ENCODE measurements at places on chromosomes 4 and X.

- no peak for DNase-seq
These were observed 206.8 kb downstream of the TENM3 start for GRCh38 chr4:182449930-182450439.

- no peak for DNase-seq
These were observed 136.0 kb downstream of the STOX2 start for GRCh38 chr4:184041156-184041555.

DNA sequence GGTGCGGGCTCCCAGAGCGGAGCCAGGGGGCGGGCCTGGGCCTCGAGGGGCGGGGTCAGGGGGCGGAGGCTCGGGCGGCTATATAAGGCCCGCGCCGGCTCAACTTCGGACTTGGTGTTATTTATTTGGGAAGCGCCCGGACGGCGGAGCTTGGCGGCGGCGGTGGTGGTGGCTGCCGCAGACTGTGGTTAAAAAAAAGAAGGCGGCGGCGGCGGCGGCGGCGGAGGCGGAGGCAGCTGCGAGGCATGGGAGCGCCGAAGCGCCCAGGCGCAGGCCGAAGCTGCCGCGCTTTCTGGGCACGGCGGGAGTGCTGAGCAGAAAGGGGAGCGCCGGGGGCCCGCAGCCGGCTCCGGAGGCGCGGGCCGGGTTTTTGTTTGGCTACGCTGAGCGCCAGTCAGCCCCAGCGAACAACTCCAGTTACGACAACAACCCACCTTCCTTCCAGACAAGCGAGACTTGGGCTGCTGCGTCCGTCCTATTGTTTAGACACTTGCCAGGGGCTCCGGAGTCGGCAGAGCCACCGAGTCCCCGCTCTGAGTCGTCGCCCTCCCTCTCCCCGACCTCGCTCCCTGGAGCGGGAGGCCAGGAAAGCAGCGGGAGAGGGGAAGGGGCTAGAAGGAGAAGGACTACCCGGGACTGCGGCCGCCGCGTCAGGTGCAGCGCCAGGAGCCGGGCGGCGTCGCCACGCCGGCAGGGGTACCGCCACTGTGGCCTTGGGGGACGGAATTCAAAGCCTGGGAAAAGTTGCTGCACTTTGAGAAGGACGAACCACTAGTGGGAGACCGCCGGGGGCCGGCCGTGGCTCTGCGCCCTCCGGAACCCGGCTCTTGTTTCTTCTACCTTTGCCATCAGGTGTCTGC, at the start of gene SLIT2:
Gene SLIT2 (plus strand): TSS at position 110 of the 860 bp plus-strand sequence. CDS start 1,911 bp downstream, outside the sequence.
- peak; percentile 79 for DNase-seq

DNA sequence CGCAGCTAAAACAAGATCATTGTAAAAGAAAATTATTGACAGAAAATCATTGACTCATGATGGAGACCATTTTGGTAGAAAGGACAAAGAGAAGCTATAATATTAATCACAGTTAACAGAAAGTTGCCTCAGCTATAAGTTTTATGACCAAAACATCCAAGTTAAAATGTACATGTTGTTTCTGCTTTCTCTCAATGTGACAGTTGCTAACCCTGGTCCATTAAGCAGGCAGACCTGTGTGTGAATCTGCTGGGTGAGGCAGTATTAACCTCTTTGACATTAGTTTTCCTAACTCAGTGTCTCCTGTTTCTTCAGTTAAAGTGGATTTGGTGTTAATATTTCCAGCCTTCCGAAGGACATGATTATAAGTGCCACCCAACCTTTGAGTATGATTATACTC, 94.8 kb upstream of the DCLK2 start:
- DNase-seq: no peak

All from COR-L47 (cell line).